ENCODE measurements at places on chromosomes 7 and 10.
A peak's percentile ranks its signal among the peaks of the same experiment; 100 is the strongest.

DNA sequence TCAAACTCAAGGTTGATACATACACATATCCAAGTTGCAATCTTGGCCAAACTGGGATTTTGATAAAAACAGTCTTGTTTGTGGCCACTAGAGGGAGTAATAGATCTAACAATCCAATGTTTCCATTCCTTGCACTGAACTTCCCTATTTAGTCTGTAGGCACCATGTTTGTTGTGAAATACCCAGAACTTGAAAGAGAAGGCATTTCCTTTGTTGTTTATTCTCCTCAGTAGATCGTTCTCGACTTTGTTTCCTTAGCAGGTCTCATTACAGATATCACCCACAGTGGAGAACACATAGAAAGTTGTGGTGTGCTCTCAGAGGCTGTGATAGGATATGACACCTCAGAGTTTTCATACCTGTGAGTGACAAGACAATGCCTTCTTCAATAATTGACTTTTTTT lies 70.3 kb upstream of the MXI1 start:
- peak; percentile 77 for DNase-seq

GRCh38 chr7:131945313-131945911 lies 389.0 kb upstream of the PODXL start:
- DNase-seq: peak; percentile 32

GRCh38 chr10:110609605-110610004 lies 34.5 kb upstream of the RBM20 start:
- DNase-seq: no peak

DNA sequence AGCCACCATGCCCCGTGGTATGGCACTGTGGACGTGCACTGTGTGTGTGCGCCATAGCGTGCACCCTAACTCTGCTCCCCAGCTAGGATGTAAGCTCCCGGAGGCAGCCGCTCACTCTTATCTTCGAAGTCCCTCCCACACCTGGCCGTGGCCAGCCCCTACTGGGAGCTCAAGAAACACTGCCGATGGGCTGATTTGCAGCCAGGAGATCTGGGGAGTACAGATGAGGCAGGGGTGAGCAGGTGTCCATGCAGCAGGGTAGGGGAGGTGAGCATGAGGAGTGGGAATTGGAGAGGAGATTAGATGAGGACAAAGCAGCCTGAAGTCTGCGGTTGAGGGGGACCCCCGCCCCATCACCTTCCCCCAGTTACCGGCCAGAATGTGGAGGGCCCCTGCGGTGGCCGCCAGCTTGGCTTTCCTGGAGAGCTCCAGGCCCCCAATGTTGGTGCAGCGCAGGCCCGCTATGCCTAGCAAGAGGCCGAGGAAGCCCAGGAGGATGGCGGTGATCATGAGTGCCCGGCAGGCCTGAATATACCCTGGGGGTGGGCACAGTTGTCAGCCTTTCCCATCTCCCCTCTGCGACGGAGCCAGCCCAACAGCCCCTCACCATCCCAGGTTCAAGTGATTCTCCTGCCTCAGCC lies 3.6 kb downstream of the CLDN15 start:
- no peak for DNase-seq

GRCh38 chr10:78572565-78572964 lies 496.2 kb upstream of the ZMIZ1 start:
- DNase-seq: no peak

- no peak for DNase-seq
Observed at GRCh38 chr10:54587971-54588370, 213.1 kb downstream of the PCDH15 start.

DNA sequence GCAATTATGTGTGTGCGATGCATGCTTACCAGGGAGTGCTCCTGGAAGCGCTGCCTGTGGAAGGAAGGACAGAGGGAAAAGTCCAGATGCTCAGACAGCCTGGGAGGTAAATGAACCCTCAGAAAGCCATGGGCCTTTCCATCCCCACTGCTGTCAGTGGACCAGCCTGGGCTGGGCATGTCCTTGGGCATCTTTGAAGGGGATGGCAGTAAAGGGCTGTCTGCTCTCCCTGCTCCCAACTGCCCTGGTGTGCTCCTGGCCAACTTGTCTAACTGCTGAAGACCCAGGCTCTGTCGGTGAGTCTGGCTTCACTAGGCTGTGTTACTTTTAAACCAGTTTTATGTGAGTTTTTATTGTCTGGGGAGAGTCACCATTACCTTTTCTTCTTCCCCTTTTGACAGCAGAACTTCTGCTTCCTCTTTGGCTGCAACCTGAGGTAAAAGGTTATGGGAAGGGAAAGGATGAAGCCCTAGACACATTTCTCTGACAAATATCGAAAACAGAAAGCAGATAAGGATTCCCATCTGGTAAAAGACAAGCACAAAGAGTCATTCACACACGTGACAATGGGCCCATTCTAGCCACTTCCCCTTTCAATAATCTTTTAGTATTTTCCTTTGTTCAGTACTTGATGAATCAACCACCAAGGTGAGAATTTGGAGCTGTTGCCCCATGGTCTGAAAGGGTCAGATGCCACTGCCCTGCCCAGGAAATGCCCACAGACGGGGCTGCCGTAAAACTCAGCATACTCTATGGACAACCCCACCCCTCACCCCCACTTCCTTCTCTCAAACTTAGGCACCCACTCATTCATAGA lies 27.6 kb upstream of the PIK3AP1 start:
- no peak for DNase-seq

GRCh38 chr7:36472141-36472729 lies 82.6 kb downstream of the ANLN start:
- DNase-seq: no peak

GRCh38 chr10:21396889-21397288 lies 128.6 kb downstream of the SKIDA1 start:
- DNase-seq: no peak

DNA sequence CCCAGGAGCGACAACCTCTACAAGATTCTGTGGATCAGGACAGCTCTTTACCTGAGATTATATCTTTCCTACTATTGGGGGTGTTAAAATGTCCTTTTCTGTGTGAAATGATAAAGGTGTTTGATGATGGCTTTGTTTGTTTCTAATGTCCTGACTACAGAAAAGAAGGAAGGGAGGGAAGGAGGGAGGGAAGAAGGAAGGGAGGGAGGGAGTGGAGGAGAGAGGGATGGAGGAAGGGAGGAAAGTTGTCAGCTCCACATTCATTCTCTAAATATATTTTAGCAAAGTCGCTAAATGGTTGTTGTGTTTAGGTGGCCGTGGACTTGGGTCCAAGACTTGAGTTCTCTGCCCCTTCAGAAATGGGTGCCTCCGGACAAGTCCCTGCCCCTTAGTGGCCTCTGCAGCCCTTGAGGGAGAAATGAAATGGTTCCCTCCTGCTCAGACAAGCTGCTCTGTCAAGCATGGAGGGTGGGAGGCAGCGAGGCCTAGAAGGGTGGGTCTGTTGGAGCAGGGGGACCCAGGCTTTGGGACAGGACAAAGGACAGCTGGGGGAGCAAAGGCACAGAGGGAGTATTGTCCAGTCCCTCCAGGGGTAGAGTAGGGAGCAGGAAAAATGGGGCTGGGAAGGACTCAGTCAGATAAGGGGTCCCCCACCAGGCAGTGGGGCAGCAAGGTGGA lies 4.4 kb downstream of the RGS10 start:
- DNase-seq: no peak

GRCh38 chr10:80444646-80445319 lies 9.3 kb upstream of the TSPAN14 start:
- peak; percentile 71 for DNase-seq

GRCh38 chr7:157335991-157336382 lies 817 bp upstream of the DNAJB6 start:
- DNase-seq: no peak

- no peak for DNase-seq
Observed at GRCh38 chr10:34941471-34942357, 126.6 kb upstream of the PARD3 start.

- no peak for DNase-seq
Observed at GRCh38 chr7:116547347-116547746, 22.5 kb downstream of the CAV1 start.

DNA sequence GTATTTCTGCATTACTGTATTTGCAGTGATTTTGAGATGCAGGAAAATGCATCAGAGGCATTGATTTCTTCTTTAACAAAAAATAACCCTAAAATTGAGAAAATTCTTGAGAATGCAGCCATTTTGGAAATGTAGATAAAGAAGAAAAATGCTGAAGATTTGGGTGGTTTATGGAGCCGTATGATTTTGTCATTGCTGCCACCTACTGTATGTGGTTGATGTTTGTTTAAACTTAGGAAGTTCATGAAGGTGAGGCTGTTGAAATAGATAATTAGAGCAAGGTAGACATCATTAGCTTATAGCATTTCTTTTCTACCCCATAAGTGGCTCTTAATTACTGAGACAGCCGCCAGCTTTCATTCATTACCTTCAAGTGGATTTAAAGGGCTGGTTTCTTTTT lies 92.1 kb upstream of the SAMD8 start:
- peak; percentile 30 for DNase-seq

GRCh38 chr7:46291050-46291438 lies 370.0 kb upstream of the IGFBP3 start:
- no peak for DNase-seq

GRCh38 chr10:63241841-63242281 lies 108.7 kb downstream of the NRBF2 start:
- no peak for DNase-seq

- DNase-seq: no peak
Observed at GRCh38 chr7:140649556-140650205, 9.1 kb upstream of the DENND2A start.

DNA sequence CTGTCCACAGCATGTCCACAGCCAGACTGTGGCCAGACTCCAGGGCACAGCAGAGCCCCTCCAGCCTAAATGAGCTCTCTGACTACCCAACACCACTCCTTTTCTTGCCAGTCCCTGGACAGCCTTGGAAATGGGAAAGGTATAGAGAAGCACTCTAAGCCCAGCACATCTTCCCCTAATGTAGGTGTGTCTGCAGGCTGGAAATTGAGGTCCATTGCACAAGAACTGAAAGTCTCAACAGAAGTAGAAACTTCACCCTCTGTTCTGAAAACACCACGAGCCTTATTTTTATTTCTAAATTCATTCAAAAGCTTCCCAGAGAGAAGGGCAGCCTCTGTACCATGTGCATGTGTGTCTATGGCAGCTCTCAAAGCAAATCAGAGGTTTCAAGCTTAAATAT lies 3.7 kb upstream of the KCNMA1 start:
- no peak for DNase-seq

DNA sequence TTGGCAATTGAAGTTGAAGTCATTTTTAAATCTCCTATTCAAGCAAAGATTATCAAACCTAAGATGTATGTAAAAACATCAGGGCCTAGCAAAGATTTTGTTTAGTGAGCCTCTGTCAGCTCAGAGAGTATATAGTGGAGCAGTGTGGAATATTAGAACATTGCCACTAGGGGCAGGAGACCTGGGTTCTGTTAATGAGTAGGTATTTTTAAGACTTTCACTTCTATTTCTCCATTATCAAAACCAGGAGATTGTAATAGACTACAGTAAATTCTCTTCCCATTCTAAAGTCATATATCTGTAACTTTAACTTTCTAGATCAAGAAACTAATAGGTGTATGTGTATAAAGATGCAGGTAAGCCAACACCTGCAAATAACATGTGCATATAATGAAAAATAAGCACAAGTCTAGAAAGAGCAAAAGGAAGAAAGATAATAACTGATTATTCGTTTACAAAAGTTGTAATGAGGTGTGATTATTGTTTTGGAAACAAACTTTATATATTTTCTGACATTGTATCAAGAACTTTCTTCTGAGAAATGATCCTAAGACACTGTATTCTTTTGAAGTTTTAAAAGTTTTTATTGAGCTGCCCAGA lies 64.4 kb downstream of the KCND2 start:
- no peak for DNase-seq

- DNase-seq: no peak
Observed at GRCh38 chr10:67934336-67934735, 49.9 kb downstream of the SIRT1 start.

DNA sequence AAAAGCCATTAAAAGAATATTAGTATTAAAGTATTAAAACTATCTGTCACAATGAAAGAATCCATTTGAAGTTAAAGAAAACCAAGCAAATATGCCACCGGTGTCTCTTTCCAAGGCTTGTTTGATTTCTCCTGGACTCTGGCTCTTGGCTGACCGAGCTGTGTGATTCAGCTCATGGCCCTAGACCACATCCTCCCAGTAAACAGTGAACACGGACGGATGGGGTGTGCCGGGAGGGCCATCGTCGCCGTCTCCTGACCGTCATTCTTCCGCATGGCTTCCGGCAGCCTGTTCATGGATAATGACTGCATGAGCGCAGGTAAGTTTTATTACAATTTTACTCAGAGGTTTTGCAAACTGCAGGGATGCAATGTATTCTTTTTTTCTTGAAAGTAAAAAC lies 218.5 kb downstream of the DNAJB6 start:
- no peak for DNase-seq

GRCh38 chr7:101299511-101300464 lies 21.8 kb downstream of the IFT22 start:
- no peak for DNase-seq

DNA sequence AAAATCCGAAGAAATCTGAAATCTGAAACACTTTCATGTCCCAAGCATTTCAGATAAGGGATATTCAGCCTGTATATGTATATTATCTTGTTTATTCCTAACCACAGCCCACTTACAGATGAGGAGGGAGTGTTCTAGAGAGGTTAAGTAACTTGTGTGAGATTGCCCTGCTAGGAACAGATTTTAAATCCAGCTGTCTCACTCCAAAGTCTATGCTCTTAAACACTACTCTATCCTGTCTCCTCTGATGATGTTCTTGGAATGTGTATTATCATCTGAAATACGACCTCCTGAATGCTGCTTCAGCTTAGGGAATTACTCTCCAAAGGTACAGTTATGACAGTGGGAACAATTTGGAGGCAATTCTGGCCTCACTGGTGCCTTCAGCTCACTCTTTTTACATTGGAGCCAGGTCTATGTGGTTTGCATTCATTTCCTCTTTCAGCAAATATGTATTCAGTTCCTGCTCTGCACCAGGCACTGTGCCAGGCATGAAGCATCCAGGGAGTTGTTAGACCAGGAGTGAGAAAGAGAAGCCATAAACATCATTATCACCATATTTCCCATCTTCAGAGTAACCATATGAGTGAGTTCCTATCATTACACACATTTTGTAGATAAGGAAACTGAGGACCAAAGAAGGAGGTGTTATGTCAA lies 70.2 kb downstream of the NOC3L start:
- DNase-seq: no peak

- DNase-seq: no peak
Observed at GRCh38 chr10:127492607-127493250, 56.4 kb upstream of the NPS start.

GRCh38 chr7:129385116-129385515 lies 49.1 kb upstream of the STRIP2 start:
- DNase-seq: no peak

DNA sequence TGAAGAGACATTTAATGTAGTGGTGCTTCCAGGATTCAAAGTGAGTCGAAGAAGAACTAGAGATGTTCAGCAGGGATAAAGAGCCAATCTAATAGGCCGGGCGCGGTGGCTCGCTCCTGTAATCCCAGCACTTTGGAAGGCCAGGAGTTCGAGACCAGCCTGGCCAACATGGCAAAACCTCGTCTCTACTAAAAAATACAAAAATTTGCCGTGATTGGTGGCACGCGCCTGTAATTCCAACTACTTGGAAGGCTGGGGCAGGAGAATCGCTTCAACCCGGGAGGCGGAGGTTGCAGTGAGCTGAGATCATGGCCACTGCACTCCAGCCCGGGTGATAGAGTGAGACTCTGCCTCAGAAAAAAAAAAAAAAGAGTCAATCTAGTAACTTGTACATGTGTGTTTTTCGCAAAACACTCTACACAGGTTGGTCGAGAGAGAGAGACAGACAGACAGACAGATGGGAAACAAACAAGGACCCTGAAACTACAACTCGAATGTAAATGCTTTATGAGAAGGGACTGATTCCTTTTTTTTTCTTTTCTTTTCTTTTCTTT lies 775 bp downstream of the ABCB8 start:
- no peak for DNase-seq
